H7 (cell line): ENCODE measurements at places on chromosomes 7 and 10. TPM values are rescaled to one million over a fixed set of nuclear protein-coding genes. Genes with fewer than 3 reads are reported as not detected.

- no peak for DNase-seq
These were observed 18.2 kb downstream of the MYOF start for GRCh38 chr10:93463723-93464476.

GRCh38 chr10:118445535-118445934 is 103.4 kb upstream of the FAM204A start:
- DNase-seq, result no peak

The LIPJ gene
- total RNA-seq, result not detected in 2 replicates

The SLC18A2 gene
- total RNA-seq, result 0.52 and 0.85 TPM in 2 replicates

The IL6 gene
- total RNA-seq, result 0.22 and 0.69 TPM in 2 replicates

The C7orf57 gene
- 0.35 and 0.85 TPM in 2 replicates for total RNA-seq

- DNase-seq, result no peak
These were observed 114.5 kb upstream of the INSYN2A start for GRCh38 chr10:127310923-127311322.

GRCh38 chr10:109889867-109890266 is 33.4 kb downstream of the XPNPEP1 start:
- DNase-seq, result no peak

The WAC gene
- 71.0 and 99.9 TPM in 2 replicates for total RNA-seq

- DNase-seq, result peak; percentile 70
These were observed 551 bp downstream of the KCND2 start for GRCh38 chr7:120273476-120273975.

The ADAM12 gene
- total RNA-seq, result 0.11 and 0.66 TPM in 2 replicates

The SPACDR gene
- total RNA-seq, result 0.11 and 1.1 TPM in 2 replicates

The POLL gene
- 24.9 and 25.0 TPM in 2 replicates for total RNA-seq

DNA sequence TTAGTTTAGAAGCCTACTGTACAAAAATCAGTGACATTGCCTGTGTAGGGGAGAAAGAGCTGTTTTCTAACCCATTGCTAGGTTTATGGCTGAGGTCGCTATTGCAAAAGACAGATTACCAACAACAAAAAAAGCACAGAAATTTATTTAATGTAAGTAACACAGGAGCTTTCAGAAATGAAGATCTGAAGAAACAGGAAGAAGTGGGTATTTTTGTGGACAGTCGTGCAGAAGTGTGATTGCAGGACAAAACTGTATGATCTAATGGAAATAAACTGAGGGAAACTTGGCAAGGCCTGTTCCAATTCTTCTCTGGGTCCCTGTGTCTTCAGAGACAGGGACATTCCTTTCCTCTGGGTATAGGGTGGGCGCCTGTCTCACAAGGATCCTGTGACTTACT is 87.4 kb downstream of the APBB1IP start:
- DNase-seq, result no peak

DNA sequence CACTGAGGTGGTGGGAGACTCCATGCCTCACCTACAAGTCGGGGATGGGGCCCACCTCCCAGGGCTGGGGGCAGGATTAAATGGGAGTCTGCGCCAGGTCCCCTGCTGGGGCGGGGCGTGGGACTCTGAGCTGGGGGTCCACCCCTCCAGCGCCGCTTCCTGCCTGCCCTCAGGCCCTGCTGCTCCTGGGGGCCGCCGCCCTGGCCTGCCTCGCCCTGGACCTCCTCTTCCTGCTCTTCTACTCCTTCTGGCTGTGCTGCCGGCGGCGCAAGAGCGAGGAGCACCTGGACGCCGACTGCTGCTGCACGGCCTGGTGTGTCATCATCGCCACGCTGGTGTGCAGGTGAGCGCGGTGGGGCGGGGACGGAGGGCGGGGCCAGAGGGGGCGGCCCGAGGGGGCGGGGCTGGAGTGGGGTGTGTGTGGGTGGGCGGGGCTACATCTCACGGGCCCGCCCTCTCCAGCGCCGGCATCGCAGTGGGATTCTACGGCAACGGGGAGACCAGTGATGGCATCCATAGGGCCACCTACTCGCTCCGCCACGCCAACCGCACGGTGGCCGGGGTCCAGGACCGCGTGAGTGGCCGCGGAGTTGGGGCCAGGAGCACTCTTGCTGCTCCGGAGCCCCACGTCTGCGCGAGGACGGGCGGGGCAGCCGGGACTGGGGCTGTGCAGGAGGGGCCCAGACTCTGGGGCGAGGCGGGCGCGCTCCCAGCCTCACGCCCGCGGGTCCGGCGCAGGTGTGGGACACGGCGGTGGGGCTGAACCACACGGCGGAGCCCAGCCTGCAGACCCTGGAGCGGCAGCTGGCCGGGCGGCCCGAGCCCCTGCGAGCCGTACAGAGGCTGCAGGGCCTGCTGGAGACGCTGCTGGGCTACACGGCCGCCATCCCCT is 15.1 kb downstream of the TTYH3 start:
- DNase-seq, result peak; percentile 99

DNA sequence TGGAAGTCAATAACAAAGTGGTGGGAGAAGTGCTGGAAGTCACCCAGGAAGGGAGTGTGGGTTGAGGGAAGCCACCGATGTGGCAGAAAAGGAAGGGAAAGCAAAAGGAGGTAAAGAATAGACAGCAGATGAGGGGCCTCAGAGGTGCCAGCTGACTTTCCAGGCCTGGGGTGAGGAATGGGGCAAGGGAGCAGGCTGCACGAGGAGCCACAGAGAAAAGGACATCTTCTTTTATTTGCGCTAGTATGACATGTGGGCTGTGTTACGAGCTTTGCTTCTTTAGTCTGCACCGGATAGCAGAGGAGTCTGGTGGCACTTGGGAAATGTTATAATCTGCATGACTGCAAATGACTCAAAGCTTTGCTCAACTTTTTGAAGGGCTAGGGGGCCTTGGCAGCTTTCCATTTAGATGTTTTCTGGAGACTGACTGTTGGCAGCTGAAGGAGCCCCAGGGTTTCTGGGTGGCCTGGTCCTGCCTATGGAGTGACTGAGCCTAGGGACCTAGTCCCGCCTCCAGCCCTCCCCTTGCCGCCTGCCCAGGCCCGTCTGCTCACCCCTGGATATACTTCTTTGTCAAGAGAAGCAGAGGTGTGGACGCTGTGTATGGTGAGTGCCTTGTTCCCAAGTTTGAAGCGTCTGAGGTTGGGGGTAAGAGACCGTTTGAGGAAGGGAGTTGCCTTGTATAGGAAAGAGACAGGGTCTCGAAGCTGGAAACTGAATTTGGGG is 5.1 kb downstream of the PRXL2A start:
- no peak for DNase-seq

The EEPD1 gene
- total RNA-seq, result 9.8 and 13.0 TPM in 2 replicates

- DNase-seq, result no peak
These were observed 78.2 kb downstream of the THNSL1 start for GRCh38 chr10:25094590-25094989.

The ELAPOR2 gene
- total RNA-seq, result 16.1 and 31.2 TPM in 2 replicates

The PDE6C gene
- not detected in 2 replicates for total RNA-seq

The NODAL gene
- total RNA-seq, result 151 and 252 TPM in 2 replicates

DNA sequence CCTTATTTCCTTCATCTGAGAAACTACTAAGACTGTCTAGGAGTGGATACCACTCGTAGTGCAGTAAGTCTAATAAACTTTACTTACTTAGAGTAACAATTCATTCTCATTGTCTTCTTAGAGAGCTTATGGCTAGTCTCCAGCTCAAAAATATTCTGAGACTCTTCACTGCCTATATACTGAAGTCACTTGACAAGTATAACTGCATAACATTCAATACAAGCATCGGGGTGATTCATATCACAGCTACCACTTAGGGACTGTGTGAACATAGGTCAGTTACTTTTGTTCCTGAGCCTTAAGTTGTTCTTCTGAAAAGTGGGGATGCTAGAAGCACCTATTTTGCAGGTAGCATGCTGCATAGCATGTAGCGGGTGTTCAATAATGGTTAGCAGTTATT is 111.0 kb downstream of the HTR7 start:
- DNase-seq, result no peak

GRCh38 chr10:90935581-90936275 is 14.8 kb upstream of the ANKRD1 start:
- DNase-seq, result no peak

The MYOF gene
- 2.8 and 3.0 TPM in 2 replicates for total RNA-seq

GRCh38 chr7:13742811-13743210 is 246.7 kb downstream of the ETV1 start:
- no peak for DNase-seq

DNA sequence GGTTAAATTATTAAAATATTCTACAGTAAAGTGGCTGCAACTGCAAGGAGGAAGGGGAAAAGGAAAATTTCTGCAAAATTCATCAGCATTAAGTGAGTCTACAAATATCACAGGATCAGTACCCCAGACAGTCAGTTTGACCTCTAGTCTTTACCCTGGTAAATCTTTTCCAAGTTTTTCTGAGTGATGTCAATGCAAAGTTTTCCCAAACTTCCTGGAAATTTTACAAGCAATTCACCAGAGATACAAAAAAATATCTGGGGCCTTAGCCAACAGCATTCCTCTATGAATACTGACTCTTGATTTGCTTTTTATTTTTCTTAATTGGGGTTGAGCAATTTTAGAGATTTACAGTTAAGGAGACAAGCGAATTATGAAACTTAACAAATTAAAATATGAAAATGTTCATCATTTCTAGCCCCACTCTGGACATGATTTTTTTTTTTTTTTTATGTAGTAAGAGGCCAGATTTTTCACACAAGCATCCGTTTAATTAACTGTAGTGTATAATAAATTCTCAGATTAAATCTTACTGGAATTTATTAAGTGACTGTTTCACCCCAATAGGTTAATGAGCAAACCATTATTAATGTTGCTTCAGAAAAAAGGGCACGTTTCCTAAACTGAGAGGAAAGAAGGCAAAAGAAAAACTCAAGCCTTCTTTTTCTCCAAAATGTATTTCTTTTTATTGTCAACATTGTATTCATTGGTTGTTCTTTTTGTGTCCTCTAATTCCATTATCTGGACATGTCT is 539.5 kb upstream of the FZD8 start:
- no peak for DNase-seq

The TRUB1 gene
- 22.9 and 27.2 TPM in 2 replicates for total RNA-seq

DNA sequence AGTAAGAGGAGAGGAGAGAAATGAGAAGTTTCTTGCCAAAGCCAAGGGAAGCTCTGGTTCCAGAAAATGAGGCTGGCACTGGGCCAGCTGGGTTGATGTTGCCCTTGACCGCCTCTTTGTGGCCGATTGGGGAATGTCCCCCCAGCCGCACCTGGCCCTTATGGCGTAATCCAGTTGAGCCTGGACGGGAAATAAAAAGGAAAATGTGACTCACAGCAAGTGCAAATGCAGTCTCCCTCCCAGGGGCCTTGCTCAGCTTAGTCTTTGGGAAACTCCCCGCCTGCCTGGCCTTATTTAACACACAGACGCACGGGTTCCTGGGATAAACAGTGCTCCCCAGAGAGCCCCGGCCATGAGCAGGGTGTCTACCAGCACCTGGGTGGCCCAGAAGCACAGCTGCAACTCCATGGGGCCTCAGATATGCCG is 174.8 kb downstream of the KIAA1217 start:
- DNase-seq, result peak; percentile 81

DNA sequence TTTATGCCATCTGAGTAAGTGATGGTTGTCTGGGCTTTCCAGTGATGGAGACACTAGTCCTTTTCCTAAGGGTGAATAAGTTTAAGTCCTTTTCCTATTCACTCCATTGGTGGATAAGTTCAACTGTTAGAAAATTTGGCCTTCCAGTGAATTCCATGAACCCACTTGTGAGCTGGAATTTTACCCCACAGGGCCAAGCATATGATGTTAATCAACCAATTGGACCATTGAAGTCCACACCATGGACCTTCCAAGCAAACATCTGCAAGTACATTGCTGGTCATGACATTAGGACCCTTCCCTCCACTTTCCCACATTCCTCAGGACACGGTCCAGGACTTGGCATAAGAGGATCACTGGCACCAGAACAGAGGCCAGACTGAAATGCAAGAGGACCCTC is 381.4 kb downstream of the RPS24 start:
- DNase-seq, result no peak

- peak; percentile 59 for DNase-seq
These were observed 10.4 kb upstream of the CALML3 start for GRCh38 chr10:5514226-5514850.

The UTF1 gene
- total RNA-seq, result 8.8 and 13.4 TPM in 2 replicates

- DNase-seq, result no peak
These were observed 171.6 kb upstream of the MKI67 start for GRCh38 chr10:128297709-128298378.

DNA sequence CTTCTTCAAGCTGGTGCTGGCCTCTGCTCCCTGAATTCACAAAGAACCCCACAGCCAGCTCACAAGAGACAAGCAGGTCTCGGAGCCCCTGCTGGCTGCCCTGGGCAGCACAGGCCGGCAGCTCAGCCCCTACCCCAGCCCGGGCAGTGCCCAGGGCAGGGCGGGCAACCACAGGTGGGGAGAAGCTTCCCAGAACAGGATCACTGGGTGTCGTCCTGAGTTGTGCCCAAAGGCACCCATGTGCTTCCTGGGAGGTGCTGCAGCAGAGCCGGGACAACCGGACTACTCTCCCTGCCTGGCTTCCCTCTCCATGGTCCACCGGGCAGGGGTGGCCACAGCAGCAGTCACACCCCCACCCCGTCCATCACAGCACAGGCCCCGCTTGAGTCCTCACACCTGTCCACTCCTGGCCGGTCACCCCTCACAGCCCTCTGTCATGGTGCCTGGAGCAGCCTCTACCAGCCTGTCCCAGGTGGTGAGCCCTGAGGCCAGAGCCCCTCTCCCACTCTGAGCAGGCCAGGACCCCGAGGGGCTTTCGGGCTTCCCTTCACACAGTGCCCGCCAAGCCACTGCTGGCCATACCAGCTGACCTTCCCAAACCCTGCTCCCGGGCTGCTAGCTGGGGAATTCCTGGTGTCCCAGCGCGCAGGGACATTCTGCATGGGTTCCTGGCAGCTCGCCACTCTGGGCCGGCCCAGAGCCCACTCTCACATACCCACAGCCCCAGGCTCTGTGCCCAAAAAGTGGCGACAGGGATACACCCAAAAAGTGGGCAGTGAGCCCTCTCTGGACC is 3.1 kb downstream of the RASGEF1A start:
- DNase-seq, result peak; percentile 87

The GPR26 gene
- 0.03 and 0.07 TPM in 2 replicates for total RNA-seq

DNA sequence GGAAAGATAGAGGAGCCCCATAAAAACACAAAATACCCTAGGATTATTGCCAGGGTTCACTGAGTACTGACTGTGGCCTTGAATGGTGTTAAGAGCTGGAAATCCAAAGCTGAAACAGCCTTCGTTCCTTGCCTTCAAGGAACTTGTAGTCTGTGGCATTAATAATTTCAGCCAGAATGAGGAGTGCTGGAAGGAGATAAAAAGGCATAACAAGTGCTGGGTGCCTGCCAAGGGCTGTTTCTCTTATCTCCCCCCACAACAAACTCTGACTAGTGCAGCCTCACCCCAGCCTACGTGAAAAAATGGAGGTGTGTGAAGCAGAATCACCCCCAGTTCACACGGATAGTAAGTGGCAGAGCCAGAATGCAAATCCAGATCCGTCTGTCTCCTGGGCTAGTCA is 199.1 kb upstream of the LYZL2 start:
- DNase-seq, result no peak

- no peak for DNase-seq
These were observed 42.5 kb upstream of the PLA2G12B start for GRCh38 chr10:72997099-72997498.

The PNLIP gene
- not detected in 2 replicates for total RNA-seq

DNA sequence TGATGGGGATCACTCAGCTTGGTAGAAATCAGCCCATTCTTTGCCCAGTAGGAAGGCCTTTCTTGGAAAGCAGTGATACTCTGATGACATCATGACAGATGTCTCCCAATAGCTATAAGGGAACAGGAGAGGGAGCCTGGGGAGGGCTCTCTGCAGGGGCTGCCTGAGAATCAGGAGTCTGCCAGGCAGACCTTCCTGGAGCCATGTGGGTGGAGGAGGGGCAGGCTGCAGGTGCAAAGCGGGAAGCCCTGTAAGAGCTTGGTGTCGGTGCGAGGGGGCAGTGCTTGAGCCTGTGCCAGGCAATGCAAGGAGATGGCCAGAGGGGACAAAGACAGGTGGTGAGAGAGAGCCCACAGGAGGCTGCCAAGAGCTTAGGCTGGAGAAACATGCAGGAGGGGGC is 5.0 kb upstream of the TNS3 start:
- DNase-seq, result peak; percentile 66
